ENCODE measurements at places on chromosomes 3 and 15.

- no peak for DNase-seq
Measured at GRCh38 chr3:4043867-4044575, 244.8 kb downstream of the LRRN1 start.

DNA sequence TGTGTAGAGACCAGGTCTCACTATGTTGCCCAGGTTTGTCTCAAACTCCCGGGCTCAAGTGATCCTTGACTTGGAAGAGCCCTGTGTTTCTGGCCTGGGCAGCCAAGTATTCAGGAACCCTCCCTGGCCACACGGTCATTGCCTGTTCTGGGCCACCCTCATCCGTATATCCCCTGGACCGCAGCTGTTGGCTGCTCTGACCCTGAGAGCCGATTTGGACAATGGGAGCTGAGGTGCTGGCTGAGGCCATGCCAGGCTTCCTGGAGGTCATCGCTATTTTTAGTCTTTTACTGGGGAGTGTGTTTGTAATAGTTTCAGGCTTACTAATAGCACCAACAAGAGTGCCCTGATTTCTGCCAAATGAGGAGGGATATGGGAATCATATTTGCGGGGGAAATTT is 60.7 kb downstream of the ADAMTS7 start:
- no peak for DNase-seq

DNA sequence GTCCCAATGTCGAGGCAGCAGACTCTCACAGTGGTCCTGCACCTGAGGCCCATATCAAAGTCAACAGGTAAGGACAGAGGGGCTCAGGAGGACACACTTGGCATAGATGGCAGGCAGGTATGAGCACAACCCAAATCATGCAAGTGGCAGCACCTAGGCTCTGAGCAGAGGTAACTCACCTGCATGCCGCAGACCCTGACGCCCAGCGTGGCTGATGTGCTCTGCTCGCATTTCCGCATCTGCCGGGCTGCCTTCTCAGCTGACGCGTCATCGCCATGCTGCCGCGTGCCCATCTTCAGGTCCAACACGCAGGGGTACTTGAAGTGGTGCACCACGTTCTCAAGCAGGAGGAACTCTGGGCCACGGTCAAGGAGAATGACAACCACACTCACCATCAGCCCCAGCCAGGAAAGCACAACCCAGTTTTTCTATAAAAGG is 4.2 kb upstream of the GMPPB start:
- DNase-seq: no peak

DNA sequence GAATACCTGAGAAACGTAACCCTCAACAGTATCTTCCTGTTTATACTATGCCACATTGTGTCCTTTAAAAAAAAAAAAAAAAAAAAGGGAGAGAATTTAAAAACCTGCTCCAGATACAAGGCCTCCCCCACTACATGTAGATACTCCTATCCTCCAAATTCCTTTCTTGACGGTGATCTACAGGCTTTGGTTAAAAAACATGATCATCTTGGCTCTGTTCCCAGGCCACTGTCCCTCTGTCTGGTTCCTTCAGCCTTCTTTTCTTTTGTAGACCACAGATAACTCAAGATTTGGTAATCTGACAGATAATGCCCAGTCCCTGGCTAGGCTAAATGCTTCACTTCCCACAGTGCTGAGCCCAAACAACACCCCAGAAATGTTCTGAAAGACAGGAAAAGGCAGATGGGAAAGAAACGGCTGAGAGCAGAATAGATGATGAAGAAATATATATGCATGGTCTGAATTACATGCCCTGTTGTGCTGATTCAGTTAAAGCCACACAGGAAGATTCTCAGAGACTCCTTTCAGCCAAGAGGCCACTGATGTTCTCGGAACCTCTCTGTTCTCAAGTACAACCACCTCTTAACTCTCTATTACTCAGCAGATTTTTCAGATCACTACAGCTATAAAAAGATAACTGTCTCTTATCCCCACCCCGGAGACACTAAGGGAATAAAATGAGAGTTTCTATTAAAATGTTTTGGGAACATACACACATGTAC is 48.3 kb downstream of the NPTN start:
- no peak for DNase-seq

DNA sequence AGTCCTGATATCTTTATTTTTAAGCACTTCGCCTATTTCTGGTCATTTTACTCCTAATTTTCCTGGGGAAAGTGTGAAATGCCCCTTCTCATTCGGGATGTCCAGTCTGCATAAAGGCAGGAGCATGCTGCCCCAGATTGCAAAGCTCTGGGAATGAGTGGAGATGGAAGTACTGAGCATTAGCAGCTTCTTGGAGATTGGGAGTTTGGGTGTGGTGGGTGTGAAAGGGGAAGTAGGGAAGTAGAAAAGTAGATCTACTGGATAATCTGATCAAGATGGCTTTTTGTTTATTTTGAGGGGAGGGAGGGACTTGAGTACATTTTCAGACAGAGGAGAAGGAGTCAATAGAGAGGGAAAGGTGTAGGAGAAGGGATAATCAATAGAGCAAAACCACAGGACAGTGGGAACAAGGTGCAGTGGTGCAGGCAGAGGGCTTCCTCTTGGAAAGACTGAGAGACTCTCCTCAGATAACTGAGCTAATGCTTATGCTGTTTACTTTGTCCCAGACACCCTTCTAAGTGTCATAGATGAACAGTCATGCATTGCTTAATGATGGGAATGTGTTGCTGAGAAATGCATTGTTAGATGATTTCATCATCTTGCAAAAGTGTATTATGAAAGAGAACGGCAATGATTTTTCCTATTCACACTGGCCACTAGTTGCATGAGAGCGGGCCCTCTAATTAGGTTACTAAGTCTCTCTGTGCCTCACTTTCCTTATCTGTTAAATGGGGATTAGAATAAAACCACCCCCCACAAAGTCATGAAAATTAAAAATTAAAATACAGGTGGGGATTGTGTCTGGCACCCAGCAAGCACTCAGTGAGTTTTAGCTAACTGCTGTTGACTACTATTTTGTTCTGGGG is 45.5 kb downstream of the PHLDB2 start:
- DNase-seq: no peak

GRCh38 chr3:47573190-47574172 is 5.2 kb downstream of the CSPG5 start:
- DNase-seq: no peak

DNA sequence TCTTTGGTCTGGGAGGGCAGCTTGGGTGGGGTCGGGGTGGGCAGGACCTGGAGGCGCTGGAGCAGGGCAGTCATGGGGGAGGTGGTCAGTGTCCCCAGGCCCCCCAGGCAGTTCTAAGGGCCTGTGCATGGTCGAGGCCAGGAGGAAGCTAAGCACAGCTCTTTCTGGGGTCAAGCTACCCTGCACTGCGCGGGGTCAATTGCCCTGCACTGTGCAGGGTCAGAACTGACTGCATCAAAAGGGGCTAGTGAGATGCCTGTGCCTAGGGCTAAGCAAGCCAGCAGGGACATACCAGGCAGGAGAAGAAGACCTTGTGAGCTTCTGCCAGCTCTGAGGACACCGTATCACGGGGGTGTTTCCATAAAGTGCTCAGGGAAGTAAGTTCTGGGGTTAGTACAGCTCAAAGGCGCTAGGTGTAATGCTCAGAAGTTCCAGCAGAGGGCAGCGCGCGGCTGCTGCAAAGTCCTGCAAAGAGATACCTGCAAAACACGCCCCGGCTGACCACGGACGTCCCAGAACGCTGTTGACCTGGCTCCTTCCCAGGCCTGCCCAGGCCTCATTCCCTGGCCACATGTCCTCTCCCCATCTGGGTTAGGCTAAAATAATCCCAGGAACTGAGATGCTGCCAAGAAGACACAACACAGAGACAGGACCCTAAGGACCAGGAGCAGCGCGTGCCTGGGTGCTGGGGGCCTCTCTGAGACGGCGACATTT is 18.8 kb upstream of the IQSEC1 start:
- peak; percentile 68 for DNase-seq

Measured in activated effector memory CD4-positive, alpha-beta T cell treated with Interleukin-2 at 50 U/mL for 16 hours (primary cell).